Central memory CD8-positive, alpha-beta T cell (primary cell): ENCODE measurements at places on chromosomes 7 and 10.
A peak's percentile ranks its signal among the peaks of the same experiment; 100 is the strongest.

DNA sequence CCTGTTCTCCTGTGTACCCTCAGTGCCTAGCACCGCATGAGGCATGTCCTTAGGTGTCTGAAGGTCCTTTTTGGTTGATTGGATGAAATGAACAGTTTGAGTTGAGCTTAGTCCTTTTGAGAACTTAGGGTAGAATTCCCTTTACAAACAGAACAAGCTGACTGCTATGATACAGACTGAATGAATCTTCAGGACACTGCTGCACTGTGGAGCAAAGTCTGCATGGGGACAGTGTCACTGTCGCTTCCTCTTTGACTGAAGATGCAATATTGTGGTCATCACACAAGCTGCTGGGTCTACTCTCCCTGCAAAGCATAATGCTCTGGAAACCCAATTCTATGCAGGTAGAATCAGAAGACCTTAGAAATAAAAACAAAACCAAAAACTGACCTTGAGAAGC lies 8.6 kb upstream of the PLAU start:
- DNase-seq = no peak
- no peaks in the 10 kb centered on the region for H3K4me1 ChIP-seq
- H3K4me3 ChIP-seq = no peak overlapping the region
- peaks cover 11% of the 10 kb centered on the region for H3K27me3 ChIP-seq

GRCh38 chr10:82866424-82867020 lies 991.5 kb downstream of the NRG3 start:
- H3K36me3 ChIP-seq = no peaks in the 10 kb centered on the region
- no peaks in the 10 kb centered on the region for H3K4me1 ChIP-seq
- no peak for DNase-seq
- H3K27ac ChIP-seq = no peak overlapping the region

GRCh38 chr7:111855842-111856227 lies 293.5 kb upstream of the IMMP2L start:
- H3K27me3 ChIP-seq = peaks cover 27% of the 10 kb centered on the region
- no peaks in the 10 kb centered on the region for H3K36me3 ChIP-seq
- H3K4me3 ChIP-seq = no peak overlapping the region
- H3K27ac ChIP-seq = no peak overlapping the region

DNA sequence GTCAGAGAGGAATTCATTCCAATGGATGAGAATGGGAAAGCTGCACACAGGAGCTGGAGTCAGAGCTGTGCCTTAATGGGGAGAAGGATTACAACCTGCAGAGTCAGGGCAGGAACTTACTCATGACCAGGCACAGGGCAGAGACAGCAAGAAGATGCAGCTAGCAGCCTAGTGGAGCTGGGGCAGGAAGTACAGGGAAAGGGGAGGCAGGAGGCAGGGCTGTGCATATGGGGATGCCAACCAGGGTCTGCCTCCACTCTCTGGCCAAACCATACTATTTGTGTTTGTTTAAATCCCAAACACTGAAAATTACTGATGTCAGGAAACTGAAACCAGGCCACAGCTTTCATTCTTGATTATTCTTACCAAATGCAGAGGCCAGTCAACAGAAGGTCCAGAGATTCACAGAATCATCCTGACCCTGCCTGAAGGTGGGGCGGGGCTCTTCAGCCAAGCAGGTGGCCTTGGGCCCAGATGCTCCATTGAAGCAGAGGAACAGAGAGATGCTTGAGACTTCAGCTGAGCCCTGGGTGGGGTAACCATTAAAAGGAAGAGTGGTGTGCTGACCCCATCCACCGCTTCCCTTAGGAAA lies 461.9 kb downstream of the KCNMA1 start:
- H3K27ac ChIP-seq = no peak overlapping the region
- no peak overlapping the region for H3K4me3 ChIP-seq
- no peaks in the 10 kb centered on the region for H3K4me1 ChIP-seq
- no peak for DNase-seq

DNA sequence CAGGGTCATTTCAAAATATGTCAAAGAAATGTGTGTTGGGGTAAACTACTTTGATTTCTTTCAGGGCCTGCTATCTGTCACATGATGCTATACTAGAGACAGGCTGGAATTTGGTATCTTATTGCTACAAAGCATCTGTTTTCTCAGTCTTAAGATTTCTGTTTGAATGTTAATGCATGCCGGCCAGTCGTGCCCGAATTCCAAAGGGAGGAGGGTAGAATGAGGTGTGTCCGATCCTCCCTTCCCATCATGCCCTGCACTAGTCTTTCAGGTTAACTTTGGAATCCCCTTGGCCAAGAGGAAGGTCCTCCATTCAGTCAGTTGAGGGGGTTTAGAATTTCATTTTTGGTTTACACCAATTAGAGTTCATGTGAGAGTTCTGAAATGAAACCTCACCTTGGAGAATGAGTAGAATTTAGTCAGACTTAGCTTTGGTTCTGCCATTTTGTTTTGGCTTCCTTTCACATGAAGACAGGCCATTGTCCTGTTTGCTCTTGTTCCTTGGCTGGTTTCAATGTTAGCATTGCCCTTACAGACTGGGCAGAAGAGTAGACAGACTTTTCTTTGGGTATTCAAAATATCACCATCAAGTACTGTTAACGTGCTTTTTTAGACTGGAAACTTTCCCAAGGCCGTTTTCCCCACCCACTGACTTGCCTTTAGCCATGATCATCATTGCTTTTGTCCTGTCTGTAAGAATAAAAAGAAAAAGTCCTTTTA lies 95.8 kb downstream of the CAMK1D start:
- H3K36me3 ChIP-seq = peaks cover 17% of the 10 kb centered on the region
- H3K4me1 ChIP-seq = peaks cover 25% of the 10 kb centered on the region
- no peaks in the 10 kb centered on the region for H3K27me3 ChIP-seq
- DNase-seq = no peak

DNA sequence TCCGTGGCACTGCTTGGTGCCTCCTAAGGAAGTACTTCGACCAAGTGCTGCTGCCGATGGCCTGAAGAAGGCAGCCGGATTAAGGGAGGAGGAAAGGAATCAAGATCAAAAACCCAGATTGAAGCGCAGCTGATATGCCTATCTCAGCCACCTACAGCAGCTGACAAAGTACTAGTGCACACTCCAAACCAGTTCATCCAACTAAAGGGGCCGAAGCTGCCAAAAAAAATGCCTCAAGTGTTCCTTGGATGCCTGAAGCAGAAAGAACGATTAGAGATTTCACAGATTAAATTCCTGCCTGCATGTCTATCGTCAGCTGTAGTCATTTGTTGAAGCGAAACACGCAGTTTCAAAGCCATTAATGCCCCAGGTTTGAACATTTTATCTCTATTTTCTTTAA lies 65.7 kb downstream of the TNRC18 start:
- H3K27ac ChIP-seq = no peak overlapping the region
- peaks cover 26% of the 10 kb centered on the region for H3K4me1 ChIP-seq
- peaks cover 68% of the 10 kb centered on the region for H3K36me3 ChIP-seq

- peaks cover 40% of the 10 kb centered on the region for H3K27me3 ChIP-seq
Measured at GRCh38 chr10:3294919-3295581, 122.5 kb upstream of the PITRM1 start.

- peak overlapping the region; percentile 62 for H3K4me3 ChIP-seq
- peak overlapping the region; percentile 46 for H3K27ac ChIP-seq
- DNase-seq = no peak
- no peaks in the 10 kb centered on the region for H3K27me3 ChIP-seq
- peaks cover 4% of the 10 kb centered on the region for H3K36me3 ChIP-seq
Measured at GRCh38 chr10:71694039-71694501, 25.5 kb downstream of the C10orf105 start.
